ENCODE measurements at places on chromosomes 5 and 9. TPM values are rescaled to one million over a fixed set of nuclear protein-coding genes. Genes with fewer than 3 reads are reported as not detected.

Gene DOCK2
- polyA plus RNA-seq, result 3.2 TPM

Gene ADAMTSL1
- 23.7 TPM for polyA plus RNA-seq

Gene CCL28
- 0.18 TPM for polyA plus RNA-seq

Gene TRMT10B
- polyA plus RNA-seq, result 16.2 TPM

Gene CDC25C
- 3.7 TPM for polyA plus RNA-seq

Gene REEP2
- polyA plus RNA-seq, result 13.4 TPM

DNA sequence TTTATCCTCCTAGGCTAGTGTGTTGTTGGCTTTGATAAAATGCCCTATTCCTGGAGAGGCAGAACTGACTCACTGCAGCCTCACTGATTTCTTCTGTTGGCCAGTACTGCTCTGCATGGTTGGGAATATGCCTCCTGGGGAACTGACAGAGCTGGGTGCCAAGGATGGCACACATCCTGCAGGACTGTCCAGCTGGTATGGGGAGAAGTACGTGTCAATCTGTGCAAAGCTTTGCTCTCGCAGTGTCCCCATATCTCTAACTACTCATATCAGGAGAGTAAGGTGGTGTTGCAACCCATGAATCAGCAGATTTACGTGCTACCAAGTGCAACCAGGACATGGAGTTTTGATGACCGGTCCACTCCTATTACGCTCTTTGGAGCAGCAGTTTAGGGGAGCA lies 74.7 kb downstream of the TEK start:
- no peak for DNase-seq

- DNase-seq, result no peak
These were observed 389.8 kb downstream of the NR2F1-AS1 start for GRCh38 chr5:93191035-93191817.

DNA sequence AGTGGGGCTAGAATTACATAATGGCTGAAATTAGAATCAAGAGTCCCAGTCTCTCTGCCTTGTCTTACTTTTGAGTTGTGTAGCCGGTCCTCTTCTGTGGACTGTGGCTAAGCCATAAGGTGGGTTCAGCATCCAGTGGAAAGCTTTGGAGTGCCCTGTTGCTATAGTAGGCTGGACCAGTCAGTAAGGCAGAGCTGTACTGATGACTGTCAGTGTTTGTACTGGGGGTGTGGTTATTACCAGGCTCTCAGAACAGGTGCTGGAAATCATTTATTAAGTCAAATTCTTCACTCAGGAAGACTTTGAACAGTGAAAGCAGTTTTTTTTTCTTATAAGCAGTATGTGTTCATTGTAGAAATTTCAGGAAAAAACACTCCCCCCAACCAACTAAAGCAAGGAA lies 129.4 kb downstream of the ZSWIM6 start:
- DNase-seq, result no peak

- DNase-seq, result no peak
These were observed 94.6 kb upstream of the DMRT1 start for GRCh38 chr9:746661-747434.

DNA sequence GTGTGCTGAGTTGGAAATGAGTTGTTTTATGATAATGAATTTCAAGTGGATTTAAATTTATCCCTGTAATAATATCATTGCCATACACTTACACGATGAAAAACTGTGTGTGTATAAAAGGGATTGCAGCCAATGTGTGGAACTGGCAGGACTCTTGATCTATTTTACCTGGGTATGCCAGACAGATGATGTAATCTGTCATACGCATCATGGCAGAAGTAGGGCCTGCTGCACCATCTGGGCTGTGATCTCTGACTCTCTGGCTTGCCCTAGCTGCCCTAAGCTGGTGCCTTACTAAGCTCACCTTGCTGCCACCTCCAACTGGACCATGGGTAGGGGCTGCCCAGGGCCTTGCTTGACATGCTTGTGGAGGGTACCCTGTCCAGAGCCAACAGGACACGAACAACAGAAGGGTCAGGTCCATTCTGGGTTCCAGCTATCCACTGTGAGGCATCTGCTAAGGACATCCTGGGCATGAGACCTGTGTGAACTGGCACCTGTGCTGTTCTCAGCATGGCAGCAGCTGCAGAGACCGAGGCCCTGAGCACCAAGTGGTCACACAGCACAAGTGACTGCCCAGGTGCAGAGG lies 184.2 kb downstream of the FSTL4 start:
- DNase-seq, result no peak

- no peak for DNase-seq
These were observed 49.5 kb upstream of the LRRC14B start for GRCh38 chr5:141761-142160.

- no peak for DNase-seq
These were observed 144.8 kb downstream of the CYLC2 start for GRCh38 chr9:103139891-103140290.

DNA sequence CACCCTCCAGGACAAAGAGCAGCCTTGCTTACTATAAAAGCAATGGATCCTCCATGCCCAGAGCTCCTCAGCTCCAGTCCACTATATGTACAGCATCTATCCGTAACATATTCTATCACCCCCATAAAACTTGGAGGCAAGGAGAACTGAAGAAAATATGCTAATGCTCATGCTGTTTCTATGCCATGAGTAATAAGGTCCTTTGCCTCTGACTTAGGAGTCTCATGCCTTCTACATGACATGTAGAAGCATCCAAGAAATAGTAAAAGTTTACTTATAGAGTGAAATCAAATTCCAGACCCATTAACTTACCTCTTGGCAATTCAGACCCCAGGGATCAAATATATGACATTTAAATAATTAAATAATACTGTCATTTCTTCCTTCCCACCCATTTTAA lies 33.7 kb downstream of the SSBP2 start:
- no peak for DNase-seq

- DNase-seq, result peak; percentile 99
These were observed at the start of gene DMRT2 for GRCh38 chr9:1050125-1050895. Gene DMRT2 (plus strand): TSS chr9:1050357. CDS start chr9:1051614, 1,257 bp downstream.

DNA sequence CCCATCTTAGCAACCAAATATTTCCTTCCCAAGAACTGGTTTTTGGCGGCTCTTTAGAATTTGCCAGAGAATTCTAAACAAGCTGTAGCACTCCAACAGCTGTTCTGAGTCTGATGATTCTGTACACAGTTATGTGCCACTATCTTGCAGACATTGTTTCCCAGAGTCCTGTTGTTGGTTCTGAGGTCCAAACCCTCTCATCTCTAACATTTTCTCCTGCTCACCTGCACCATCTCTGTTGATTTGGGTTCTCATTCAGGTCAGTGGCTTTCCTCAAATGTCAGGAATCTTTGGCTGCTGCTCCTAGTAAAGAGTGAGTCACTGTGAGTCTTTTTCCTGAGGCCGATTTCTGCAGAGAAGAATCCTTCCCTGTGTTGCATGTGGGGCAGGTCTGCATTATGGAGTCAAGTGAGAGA lies 50.0 kb downstream of the CAMSAP1 start:
- DNase-seq, result no peak

DNA sequence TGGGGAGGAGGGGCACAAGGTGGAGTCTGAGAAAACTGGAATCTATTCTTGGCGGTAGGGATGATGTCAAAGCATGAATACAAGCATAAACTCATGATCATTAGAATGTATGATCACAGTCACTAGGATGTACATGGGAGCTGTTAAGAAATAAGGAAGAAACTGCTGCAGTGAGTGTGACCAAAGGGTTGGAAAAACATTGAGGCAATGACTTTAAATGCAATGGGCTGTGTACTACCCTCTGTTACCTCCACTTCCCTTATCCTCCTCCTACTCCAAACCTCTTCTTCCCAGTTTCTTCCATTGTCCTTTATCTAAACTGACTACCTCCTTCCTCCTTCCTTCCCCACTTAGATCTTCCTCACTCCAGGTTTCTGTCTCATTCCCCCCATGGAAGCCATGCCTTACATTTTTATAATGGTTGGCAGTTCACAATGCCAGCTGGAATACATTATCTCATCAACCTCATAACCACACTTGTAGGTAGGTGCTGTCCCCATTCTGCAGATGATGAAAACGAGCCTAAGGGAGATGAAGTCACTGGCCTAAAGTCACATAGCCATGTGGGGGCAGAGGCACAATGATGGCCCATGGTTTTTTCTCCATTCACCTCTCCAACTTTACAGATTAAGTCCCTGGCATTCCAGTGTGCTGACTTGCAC lies 21.9 kb upstream of the TNFSF15 start:
- DNase-seq, result no peak

DNA sequence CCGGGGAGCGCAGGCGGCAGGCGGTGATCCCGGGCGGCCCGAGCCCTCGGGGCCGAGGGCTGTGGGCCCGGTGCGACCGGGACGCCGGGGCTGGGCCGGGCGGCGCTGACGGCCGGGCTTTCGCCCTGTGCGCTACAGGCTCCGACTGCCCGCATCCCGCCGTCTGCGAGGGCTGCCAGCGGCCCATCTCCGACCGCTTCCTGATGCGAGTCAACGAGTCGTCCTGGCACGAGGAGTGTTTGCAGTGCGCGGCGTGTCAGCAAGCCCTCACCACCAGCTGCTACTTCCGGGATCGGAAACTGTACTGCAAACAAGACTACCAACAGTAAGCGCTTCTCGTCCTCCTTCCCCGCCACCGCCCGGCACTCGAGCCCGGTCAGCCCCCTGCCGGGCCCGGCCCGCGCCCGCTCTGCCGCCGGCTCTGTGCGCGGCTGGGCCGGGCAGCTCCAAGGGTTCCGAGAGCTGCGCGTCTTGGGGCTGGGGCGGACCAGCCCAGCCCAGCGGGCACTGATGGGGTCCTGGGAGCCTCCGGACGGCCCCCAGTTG lies 1.6 kb downstream of the LMX1B start:
- no peak for DNase-seq

- no peak for DNase-seq
These were observed 552.0 kb upstream of the CLINT1 start for GRCh38 chr5:158410976-158411375.

DNA sequence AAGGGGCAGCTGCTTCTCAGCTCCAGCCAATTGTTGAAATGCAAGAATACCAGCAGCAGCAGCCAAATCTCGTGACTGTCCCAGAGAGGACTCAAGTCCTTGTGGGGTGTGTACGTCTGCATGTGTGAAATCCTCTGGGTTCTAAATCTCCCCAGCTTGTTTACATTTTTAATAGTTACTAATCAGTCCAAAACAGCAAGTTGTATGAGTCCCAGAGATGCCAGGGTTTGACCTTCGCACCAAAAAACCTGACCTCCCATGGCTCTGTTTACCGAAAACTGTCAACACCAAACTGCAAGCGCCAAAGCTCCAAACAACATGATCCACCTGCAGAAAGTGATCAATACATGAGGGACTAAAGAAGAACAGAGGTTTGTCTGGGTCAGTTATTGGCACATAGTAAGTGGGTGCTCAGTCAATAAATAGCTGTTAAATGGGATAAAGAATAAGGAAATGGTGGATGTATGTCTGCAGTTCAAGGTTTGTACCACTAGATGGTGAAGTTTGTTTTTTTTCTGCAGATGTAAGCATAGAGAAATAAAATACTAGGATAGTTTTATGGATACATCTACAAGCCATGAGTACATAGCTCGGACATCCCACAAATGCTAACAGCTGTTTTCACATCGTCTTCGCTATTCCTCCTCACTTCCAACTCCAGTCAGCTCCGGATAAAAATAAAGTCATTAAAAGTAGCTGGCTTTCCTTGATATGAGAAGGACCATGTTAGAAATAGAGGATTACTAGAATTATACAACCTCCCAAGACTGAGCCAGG lies 85.3 kb upstream of the ADRB2 start:
- peak; percentile 52 for DNase-seq

DNA sequence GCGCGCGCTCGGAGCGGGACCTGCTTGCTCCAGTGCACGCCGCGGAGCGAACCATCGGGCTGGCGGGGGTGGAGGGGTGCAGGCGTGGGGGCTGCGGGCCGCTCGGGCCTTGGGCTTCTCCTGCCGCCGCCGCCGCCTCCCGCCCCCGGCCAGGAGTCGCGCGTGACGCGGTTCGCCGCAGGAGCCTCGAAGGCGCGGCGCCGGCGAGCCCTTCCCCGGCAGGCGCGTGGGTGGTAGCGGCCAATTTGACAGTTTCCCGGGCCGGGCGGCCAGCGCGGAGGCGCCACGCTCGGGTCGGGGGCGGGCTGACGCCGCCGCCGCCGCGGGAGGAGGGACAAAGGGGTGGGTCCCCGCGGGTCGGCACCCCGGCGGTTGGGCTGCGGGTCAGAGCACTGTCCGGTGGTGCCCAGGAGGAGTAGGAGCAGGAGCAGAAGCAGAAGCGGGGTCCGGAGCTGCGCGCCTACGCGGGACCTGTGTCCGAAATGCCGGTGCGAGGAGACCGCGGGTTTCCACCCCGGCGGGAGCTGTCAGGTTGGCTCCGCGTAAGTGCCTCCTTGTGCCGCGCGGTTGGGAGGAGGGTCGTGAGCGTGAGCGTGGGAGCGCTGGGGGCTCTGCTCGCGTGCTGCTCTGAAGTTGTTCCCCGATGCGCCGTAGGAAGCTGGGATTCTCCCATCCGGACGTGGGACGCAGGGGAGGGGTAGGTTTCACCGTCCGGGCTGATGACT lies at the start of gene TJP2:
Gene TJP2 (plus strand): TSS at position 387 of the 725 bp plus-strand sequence. CDS start 96 bp downstream, at position 483.
- DNase-seq, result peak; percentile 71

DNA sequence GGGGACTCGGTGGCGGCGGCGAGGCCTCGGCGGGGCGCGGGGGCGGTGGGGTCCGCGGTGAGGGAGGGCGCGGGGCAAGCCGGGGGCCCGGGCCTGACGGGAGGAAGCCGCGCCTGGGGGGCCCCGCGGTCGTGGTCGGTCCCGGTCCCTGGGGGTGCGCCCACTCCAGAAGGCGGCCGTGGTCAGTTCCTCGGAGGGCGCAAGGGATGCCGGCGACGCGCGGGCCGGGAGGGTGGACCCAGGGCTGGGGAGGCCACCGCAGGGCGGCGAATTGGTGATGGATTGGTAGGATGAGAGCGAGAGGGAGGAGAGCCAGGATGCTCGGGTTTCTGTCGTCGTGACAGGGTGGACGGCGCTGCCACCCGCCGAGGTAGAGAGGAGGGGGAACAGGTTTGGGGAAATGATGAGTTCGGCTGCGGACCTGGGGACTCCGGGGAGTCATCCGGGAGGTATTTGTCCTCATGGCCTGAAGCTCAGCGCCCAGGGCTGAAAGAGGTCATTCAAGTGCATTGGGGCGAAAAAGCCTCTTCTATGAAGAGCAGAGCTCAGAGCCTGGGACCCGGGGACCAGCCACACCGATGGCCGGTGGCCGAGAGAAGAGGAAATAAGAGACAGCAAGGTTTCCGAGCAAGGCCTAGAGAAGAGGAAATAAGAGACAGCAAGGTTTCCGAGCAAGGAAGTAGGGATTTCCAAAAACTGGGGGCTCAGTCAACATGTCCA lies 557 bp downstream of the GNG10 start:
- peak; percentile 38 for DNase-seq

DNA sequence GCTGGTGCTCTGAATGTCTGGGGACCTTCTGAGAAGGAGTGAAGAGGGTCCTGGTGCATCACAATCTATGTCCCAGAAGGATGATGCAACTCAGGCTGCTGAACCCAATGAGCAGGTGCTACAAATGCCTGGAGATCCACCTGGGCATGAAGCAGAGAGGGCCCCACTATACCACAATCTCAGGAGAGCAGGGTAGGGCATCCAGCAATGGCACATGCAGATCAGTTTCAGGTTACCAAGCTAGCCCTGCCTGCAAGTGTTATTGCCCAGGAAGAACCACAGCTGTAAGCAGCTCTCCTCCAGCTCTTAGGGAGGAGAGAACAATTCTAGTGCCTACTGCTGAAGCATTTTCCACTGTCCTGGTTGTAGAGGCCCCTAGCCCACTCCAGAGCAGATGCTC lies 389.2 kb upstream of the TNC start:
- DNase-seq, result no peak

- no peak for DNase-seq
These were observed 46.9 kb downstream of the FNIP1 start for GRCh38 chr5:131749723-131750470.

Measured in muscle of arm (tissue), 14 donors.